ENCODE measurements at places on chromosomes 5 and 9. TPM values are rescaled to one million over a fixed set of nuclear protein-coding genes. Genes with fewer than 3 reads are reported as not detected.

- no peaks in the 10 kb centered on the region for H3K36me3 ChIP-seq
- H3K27me3 ChIP-seq, result no peaks in the 10 kb centered on the region
- no peak for DNase-seq
- no peak overlapping the region for H3K4me3 ChIP-seq
- H3K27ac ChIP-seq, result no peak overlapping the region
- H3K4me1 ChIP-seq, result no peaks in the 10 kb centered on the region
Measured at GRCh38 chr5:60295423-60295822, 401.9 kb upstream of the PDE4D start.

DNA sequence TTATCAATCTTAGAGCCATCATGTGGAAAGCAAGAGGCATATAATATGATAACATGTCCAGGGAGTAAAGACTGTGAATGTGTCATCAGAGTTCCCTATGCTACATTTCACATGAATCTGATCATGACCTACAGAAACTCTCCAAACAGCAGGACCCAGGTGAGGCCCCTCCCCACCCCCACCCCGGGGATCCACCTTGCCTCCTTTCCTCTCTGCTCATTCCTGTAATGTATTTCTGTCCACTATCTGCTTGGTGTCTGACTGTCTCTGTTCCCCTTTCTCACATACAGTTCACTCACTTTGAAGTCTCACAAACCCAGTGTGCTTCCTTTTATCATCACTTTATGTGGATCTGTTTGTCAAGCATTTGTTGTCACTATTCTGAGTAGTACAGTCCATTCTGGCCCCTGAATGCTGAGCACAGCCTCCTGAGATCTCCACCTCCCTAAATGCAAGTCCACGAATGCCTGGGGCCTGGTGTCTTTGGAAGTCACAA is 76.4 kb upstream of the SMARCA2 start:
- peaks cover 9% of the 10 kb centered on the region for H3K27me3 ChIP-seq
- H3K4me3 ChIP-seq, result no peak overlapping the region
- no peaks in the 10 kb centered on the region for H3K36me3 ChIP-seq
- peaks cover 6% of the 10 kb centered on the region for H3K4me1 ChIP-seq
- no peak for DNase-seq
- no peak overlapping the region for H3K27ac ChIP-seq

GRCh38 chr5:52985306-52985705 is 3.8 kb upstream of the ITGA2 start:
- no peak overlapping the region for H3K4me3 ChIP-seq
- H3K27ac ChIP-seq, result no peak overlapping the region
- no peak for DNase-seq
- no peaks in the 10 kb centered on the region for H3K36me3 ChIP-seq
- H3K27me3 ChIP-seq, result peaks cover 71% of the 10 kb centered on the region
- H3K4me1 ChIP-seq, result peaks cover 30% of the 10 kb centered on the region

The OLFML2A gene
- total RNA-seq, result not detected

DNA sequence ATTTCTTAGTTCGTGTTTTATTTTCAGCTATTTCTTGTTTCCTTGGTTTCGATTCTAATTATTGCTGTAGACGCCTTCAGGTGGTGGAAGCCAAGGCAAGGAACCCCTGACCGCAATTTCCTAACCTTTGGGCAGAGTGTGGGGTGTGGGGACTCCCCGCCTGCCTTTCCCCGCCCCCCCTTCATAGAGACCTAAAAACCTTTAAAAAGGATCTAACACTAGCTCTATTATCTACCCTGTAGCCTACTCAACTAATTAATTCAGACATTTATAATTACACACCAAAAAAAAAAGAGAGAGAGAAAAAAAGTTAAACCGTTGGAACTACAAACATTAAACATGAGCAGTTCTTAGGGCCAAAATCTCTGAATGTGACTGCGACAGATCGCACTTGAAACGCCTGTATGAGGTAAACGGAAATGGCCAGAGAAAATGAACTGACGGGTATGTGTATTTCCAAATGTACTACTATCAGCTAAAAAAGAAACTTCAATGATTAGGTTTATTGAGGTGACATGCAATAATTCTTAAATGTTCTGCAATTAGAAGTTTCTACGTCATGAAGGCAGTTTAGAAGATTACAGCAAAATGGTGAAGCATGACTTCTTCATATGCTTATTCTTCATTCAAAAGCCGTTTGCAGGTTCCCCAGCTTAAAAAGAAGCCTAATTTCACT is 19.0 kb upstream of the FER start:
- H3K27me3 ChIP-seq, result peaks cover 48% of the 10 kb centered on the region
- H3K36me3 ChIP-seq, result peaks cover 4% of the 10 kb centered on the region
- H3K27ac ChIP-seq, result peak overlapping the region; percentile 52
- peak; percentile 65 for DNase-seq
- peaks cover 33% of the 10 kb centered on the region for H3K4me1 ChIP-seq

The SLC45A2 gene
- not detected for total RNA-seq
